ENCODE measurements at places on chromosomes 16 and 17.

- no peak for DNase-seq
These were observed 32.8 kb downstream of the ARSG start for GRCh38 chr17:68324114-68324513.

GRCh38 chr16:71540-72401 lies 660 bp downstream of the RHBDF1 start:
- DNase-seq = no peak

DNA sequence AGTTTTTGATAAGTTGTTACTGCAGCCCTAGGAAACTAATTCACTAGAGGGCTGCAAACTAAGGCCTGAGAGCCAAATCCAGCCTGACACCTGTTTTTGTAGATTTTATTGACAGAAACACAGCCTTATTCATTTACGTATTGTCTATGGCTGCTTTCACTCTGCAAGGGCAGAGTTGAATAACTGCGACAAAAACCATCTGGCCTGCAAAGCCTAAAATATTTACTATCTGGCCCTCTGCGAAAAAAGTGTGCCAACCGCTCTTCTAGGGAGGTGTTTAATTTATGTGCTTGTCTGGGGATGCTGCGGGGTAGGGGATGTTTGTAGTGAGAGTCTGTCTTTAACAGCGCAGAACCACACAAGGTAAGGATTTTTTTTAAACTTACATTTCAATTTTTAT lies 165.0 kb upstream of the RBFOX1 start:
- DNase-seq = no peak

- no peak for DNase-seq
These were observed 21.4 kb upstream of the ABCC3 start for GRCh38 chr17:50613007-50613992.

DNA sequence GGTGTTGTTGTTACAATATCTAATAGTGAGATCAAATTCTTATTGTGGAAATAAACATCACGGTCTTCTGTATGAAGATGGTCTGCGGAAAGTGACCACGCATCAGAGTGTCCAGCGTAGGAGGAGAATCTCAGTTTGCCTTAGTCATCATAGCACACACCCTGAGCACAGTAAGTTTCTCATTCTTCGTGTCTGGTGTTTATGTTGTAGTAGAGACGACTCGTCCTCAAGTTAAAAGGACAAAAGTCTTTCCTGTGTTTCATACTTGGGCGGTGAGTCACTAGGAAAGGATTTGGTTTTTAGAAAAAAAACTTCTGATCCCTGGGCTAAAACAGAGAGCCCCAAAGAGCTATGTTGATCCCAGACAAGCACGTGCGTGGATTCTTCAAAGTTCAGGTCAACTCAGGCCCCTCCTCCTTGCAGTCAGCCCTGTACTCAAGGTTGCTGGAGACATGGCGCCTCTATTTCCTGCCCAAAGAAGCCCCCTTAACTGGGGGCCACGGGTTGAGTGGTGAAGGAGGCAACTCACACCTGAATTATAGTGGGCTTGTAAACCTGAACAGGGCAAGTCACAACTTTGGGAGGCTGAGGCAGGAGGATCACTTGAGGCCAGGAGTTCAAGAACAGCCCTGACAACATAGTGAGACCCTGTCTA lies 170.4 kb downstream of the ZFHX3 start:
- DNase-seq = no peak

GRCh38 chr16:10611825-10612342 lies 31.5 kb upstream of the EMP2 start:
- DNase-seq = no peak

GRCh38 chr17:34241062-34241461 lies 14.0 kb upstream of the CCL2 start:
- DNase-seq = no peak

DNA sequence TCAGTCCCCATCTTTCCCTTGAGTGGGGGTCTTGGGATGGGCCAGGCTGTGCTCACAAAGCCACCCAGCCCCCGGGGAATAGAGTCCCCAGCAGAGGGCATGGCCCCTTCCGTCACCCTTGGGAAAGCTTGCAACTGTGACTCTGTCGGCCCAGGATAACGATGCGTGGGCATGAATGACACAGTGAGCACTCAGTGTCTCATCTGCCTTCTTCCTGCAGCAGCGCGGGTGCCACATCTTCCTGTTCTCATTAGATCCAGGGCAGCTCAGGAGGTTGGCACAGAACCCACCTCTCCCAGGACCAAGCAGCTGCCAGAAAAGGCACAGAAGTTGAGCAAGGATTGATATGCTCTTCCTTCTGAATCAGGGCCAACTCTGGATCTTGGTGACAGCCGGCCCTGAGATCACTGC lies 84.7 kb downstream of the MRC2 start:
- no peak for DNase-seq

DNA sequence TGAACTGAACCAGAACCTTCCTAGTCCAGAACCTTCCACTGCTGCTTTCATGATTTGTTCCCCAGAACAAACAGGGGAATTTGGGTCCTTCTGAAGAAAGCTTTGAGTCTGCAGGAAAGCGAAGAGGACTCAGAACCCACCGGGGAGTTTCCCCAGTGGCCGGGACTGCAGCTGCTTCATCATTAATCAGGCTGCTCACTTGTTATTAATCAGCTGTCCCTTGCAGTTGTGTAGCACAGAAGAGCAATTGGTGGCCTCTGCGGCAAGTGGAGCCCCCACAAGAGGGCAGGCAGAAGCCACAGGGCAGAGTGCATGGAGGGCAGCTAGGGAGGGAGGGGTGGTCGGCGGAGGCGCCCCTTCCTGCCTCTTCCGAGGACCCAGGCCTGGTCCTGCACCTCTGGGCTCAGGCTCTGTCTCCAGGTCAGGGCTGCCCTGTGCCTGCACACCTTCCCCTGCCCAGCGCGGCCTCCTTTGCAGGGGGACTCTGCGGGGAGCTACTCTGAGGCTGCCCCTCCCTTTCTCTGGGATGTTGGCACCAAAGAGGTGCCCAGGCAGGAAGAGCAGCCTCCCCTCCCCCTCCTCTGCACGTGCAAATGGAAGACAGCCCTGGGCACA lies 6.9 kb downstream of the CCL17 start:
- no peak for DNase-seq

- no peak for DNase-seq
These were observed 376.3 kb downstream of the CNTNAP4 start for GRCh38 chr16:76653390-76654026.
